IPS-NIHi11 (cell line): ENCODE measurements at places on chromosomes 7 and 10.
A peak's percentile ranks its signal among the peaks of the same experiment; 100 is the strongest.

- DNase-seq: no peak
Observed at GRCh38 chr10:95181726-95182125, 12.3 kb upstream of the ACSM6 start.

DNA sequence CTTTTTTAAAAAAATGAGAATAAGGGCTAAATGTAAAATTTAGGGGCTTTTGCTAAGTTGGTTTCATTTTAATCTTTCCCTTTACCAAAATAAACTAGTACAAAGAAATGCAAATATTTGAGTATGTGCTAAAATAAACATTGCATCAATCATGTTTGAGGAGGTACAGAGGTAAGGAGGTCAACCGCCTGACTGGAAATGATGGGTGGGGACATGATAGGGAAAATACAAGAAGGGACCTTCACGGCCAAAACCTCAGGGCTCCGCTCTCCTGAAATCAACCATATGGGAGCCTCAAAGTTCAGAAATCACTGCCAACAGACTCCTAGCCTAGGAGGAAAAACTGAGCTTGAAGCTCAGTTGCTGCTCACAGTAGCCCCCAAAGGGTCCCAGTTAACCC, 207.6 kb downstream of the AHR start:
- no peak for DNase-seq

DNA sequence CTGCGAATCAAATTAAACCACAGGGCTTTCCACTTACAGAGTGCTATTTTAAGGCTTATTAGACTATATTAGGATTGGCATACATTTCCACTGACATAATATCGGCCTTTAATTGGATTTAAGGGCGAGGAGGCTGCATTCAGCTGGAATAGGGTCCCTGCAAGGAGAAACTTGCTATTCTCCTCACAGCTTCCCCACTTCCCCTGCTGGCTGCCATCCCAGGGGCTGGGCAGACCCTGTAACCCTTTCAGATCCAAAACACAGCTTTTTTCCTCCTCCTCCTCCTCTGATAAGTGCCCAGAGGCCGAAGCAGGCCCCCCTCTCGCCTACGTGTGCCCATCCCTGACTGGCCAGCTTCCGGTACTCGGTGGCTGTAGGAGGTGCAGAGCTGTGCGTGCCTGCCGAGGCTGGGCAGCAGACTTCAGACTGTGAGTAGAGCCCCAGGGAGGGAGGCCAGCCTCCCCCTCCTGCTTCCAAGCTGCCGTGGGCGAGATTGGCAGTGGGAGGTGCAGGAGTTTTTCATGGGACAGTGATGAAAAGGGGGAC, 224.2 kb downstream of the PLXNA4 start:
- DNase-seq: peak; percentile 29

DNA sequence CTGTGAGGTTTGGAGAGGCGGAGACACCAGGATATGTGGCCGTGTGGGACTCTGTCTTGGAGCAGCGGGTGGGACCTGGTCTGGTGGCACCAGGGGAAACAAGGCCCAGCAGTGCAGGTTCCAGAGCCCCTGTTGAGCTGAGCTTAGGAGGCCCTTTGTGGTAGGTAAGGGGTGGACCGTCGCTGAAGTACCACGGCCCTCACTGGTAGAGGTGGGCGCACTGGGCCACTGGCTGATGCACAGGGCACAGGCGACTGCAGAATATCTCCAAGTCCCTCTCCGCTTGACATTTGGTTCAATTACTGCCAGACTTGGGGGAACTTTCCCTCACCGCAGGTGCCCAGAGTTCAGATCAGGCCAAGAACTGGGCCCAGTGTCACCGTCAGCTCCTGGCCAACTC, 27.3 kb downstream of the DOCK1 start:
- DNase-seq: no peak

DNA sequence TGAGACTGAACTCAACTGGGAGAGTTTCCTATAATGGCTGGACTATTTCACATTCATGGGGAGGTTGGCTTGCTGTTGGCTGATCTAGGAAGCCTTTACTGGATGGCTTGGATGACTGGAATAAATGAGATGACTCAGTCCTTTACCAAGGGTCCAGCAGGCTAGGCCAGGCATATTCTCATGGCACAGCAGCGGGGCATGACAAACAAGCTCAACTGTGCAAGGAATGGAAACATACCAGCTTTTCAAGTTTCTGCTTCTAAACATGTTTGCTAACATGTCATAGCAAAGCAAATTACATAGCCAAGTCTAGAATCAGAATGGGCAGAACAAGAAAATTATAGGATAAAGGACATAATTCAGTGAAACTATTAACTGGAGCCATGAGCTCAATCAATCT, 46.8 kb upstream of the CRTAC1 start:
- DNase-seq: no peak

DNA sequence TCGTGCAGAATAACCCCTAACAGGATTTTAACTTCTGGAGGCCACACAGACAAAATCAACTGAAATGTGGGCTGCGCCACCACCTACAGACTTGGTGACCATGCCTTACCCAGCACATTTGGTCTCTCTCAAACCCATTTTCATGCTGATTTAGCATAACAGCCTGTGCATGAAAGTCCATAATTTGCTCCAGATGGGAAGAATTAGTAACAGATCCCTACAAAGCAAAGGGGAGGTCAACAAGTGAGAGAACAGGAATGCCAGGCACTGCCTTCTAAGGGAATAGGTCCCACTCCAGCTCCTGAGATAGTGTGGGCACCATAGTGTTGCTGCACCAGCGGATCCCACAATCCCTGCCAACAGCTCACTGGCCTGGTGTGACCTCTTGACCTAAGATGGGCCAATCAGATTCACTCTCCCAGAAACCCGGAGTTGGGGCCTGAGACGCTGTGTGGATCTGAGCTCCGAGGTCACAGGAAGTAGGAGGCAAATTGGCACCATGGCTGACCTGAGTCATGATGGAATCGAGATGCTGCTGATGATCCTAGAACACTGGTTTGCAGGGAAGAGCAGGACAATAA, 32.4 kb downstream of the SLIT1 start:
- DNase-seq: no peak

GRCh38 chr10:46266306-46266985, 20.4 kb upstream of the ANTXRL start:
- DNase-seq: no peak

GRCh38 chr7:99380823-99381663, 6.5 kb downstream of the ARPC1B start:
- DNase-seq: no peak

DNA sequence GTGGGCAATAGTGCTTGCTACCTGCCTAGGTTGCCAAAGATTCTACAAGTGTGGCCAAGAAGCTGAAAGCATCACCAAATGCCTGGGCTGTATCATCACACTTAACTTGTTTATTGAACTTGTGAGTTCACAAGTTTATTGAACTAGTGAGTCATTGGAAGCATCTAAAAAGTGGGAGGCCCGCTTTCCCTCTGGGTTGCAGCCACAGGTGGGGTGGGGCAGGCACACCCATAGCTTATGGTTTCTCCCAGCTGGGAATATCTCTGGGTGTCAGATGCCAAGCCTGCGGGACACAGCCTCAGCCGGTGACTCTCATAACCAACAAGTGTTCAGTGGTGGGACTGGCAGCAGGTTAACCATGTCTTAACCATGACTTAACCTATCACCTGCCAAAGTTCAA, 145.9 kb upstream of the FAM13C start:
- DNase-seq: no peak

DNA sequence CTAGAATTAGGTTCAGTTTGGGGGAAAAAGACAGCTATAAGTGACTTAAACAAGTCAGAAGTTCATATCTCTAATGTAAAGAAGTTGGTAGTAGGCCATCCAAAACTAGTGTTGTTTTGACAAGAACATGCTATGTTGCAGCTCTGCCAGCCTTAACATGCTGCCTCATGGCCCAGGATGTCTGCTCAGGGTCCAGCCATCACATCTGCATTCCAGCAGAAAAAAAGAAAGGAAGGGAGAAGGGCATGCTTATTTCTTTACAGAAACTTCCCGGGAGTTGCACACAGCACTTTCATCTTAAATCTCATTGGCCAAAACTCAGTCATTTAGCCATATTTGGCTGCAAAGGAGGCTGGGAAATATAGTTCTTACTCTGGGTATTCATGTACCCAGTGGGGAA, 400.4 kb upstream of the PODXL start:
- DNase-seq: no peak

DNA sequence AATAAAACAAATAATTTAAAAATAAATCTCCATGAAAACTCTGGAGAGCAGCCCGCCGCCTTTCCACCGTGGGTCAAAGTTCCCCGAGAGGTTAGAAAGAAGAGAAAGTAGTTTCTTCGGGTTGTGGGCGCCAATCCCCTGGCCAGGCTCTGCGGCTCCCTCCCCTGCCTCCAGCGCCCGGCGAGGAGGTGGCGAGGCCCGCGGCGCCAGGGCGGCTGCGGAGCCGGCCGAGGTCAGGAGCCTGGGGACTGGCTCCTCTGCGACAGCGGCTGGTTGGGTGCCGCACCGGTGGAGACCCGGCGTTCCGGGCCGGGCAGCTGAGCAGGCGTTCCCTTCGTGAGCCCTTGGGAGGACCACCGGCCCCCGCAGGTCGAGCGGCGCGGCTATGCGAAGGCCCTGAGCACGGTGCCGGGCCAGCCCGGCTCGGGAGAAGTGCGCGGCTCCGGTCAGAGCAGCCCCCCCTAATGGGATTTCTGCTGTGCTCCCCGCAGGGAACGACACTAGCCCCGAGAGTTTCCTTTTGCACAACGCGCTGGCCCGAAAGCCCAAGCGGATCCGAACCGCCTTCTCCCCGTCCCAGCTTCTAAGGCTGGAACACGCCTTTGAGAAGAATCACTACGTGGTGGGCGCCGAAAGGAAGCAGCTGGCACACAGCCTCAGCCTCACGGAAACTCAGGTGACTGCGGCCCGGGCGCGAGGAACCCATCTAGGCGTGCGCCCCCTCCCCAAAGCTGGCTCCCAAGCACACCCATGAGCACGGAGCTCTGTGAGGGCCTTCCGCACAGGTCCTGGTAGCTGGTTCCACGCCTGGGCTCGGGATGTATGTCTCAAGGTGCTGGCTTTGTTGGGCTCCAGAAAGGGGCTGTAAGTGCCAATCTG, 2.8 kb downstream of the EMX2 start:
- DNase-seq: no peak

- DNase-seq: no peak
Observed at GRCh38 chr10:102115775-102116174, 4.4 kb downstream of the LDB1 start.

DNA sequence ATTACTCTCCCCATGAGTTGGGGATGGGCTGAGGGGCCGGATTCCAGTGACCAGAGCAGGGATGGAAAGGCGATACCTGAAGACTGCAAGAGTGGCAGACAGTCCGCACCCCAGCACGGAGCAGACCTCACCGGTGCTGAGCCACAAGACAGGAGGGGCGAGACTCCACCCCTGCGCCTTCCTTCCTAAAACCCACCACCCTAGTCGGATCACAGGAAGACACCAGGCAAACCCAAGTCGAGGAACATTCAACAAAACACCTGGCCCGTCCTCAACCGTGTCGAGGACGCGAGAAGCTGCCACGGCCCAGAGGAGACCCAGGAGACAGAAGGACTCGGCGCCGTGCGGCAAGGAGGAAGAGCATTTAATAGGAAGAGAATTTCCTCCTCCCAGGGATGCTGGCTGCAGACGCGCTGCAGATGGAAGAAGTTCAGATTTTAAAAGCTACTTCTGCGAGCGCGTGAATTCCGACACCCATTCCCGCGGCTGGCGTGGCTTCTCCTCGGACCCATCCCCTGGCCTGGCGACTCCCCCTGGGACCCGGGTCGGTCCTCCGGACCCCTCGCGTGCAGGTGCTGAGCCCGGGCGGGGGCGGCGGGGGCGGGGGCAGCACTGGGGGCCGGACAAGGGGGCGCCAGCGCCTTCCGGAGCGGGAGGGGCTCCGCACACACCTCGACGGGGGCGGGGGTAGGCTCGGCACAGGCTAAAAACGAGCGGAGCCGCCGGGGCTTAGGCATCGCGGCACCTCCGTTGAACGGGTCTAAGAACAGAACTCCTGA, 563 bp upstream of the UTF1 start:
- DNase-seq: no peak

DNA sequence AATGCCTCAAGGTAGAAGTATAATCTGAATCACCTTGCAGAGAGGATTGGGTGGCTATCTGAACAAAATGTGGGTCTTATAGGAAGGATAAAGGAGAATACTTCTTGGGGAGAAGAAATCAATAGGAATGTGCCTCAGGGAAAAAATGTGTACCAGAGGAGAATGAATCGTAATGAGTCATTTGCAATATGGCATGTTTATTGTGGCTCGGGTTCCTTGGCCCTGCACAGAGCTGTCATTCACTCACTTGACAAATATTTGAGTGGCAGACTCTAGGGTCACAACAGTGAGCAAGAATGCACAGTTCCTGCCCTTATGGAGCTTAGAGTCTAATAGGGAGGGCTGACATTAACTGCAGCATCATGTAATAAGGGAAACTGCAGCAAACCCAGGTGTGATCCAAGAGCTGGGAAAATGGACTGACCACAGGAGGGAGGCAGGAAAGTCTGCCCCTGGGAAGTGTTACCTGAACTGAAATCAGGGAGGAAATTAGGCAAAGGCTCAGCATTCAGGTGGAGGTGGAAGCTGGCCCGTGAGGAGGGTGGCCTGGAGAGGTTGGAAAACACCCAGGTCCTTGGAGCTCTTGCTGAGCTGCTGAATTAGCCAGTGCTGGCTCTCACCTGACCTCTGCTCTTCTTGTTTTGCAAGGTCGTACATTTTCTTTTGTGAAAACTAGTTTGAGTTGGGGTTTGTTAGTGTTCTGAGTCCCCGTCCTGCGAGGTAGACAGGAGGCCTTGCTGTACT, 203.9 kb downstream of the FRMD4A start:
- DNase-seq: no peak

- DNase-seq: peak; percentile 28
Observed at GRCh38 chr10:62244785-62245467, 23.7 kb downstream of the RTKN2 start.

- no peak for DNase-seq
Observed at GRCh38 chr10:64275774-64276173, 754.6 kb downstream of the REEP3 start.

DNA sequence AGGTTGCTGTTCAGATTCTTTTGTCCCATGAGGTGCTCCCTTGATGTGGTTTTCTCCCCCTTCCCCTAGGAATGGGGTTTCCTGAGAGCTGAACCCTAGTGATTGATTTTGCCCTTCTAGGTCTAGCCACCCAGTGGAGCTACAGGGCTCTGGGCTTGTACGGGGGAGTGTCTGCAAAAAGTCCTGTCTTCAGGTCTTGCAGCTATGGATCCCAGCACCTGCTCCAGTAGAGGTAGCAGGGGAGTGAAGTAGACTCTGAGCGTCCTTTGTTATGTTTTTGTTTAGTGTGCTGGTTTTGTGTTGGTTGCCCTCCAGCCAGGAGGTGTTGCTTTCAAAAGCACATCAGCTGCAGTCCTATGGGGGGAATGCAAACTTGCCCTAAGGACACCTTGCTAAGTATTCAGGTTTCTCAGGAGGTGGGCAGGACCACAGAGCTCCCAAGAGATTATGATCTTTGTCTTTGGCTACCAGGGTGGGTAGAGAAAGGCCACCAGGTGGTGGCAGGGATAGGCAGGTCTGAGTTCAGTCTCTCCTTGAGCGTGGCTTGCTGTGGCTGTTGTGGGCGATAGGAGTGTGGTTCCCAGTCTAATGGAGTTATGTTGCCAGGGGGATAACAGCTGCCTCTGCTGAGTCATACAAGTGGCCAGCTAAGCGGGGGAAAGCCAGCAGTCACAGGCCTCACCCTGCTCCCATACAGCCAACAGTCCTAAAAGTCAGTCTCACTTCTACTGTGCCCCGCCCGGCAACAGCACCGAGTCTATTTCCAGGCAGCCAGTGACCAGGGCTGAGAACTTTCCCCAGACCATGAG, 92.4 kb upstream of the JCAD start:
- no peak for DNase-seq
